ENCODE measurements at places on chromosomes 11 and 22.

DNA sequence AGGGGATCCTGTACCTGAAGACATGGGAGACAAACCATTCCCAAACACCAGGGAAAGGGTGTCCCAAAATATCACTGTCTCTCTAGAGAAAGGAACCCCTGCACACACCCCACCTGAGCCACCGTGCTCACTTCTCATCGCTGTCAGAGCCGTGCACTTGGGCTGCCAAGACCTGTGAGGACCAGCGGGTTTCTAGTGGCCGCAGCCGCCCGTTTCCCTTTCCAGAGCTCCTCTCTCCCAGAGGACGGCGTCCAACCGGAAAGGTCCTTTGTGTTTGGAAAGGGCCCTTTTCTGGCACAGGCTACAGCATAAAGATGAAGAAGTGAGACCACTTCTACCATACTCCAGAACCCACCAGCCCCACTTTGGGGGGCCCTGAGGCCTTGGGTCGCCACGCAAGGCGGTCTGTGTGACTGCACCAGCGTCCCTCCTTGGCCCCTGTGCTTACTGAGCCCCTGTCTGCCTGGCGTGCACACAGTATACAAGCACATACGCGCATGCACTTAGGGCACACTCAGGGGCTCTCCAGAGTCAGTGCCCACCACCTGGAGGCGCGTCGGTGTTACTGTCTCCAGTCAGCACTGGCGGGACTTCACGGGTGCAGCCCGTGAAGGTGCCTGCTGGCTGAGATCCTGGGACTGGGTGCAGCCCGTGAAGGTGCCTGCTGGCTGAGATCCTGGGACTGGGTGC is 381.8 kb downstream of the TBC1D22A start:
- DNase-seq, result no peak

- no peak for DNase-seq
Observed at GRCh38 chr11:88105951-88106350, 69.3 kb downstream of the RAB38 start.

DNA sequence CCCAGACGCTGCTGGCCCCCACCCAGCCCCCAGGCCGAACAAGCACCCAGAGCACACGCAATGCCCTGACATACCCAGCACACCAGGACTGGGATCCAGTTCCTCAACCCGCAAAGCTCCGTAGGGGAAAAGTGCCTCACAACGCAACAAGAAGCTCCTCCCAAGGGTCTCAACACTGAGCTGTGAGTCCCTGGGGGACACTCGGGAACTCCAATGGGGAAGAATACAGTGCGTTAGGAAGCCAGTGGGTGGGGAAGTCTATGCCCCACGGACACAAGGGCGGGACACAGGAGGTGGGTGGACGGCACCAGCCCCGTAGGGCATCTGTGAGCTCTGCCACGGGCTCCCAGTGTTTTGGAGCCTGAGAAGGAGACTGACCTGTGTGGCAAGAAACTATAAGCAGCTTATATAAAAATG is 1.6 kb downstream of the DEAF1 start:
- no peak for DNase-seq

DNA sequence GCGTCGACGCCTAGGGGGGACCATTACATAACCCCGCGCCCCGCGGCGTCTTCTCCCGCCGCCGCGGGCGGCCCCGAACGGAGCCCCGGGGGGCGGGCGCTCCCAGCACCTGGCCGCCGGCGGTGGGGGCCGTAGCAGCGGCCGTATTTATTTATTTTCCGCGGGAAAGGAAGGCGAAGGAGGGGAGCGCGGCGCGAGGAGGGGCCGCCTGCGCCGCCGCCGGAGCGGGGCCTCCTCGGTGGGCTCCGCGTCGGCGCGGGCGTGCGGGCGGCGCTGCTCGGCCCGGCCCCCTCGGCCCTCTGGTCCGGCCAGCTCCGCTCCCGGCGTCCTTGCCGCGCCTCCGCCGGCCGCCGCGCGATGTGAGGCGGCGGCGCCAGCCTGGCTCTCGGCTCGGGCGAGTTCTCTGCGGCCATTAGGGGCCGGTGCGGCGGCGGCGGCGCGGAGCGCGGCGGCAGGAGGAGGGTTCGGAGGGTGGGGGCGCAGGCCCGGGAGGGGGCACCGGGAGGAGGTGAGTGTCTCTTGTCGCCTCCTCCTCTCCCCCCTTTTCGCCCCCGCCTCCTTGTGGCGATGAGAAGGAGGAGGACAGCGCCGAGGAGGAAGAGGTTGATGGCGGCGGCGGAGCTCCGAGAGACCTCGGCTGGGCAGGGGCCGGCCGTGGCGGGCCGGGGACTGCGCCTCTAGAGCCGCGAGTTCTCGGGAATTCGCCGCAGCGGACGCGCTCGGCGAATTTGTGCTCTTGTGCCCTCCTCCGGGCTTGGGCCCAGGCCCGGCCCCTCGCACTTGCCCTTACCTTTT is at the start of gene EP300:
Gene EP300, plus strand, starts transcription at position 570 of the 795 bp plus-strand sequence. CDS start 413 bp downstream, outside the sequence.
- DNase-seq, result peak; percentile 70

GRCh38 chr11:120249279-120250262 is 9.6 kb downstream of the POU2F3 start:
- DNase-seq, result no peak

DNA sequence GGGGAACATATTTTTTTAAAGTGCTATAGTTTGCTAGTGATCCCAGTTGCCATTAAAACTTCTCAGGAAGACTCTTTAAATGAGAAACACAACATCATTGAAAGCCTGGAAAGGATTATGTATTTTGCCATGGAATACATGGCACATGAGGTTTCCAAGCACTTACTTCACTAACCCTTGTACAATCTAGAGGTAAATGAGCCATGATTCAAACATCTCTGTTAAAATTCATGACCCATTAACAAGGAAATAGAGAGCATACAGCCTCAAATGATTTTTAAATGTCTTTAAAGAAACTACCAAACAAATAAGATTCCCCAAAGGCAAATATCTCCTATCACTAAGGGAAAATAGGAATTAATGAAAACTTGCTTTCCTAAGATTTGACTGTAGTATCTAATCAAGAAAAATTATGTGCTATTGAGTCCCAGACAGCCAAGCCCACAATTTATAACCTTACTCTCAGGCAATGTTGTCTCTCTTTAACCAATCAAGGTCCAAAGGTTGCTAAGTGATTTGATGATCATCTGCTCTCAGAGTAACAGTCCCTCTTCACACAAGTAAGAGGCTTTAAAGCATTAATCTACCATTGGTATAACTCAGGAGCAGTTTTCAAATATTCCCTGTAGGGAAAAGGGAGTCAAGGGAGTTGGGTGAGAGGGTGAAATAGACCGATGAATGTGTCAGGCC is 92.0 kb upstream of the DDI1 start:
- DNase-seq, result no peak

GRCh38 chr11:118530180-118530682 is 761 bp upstream of the TMEM25 start:
- DNase-seq, result no peak

- DNase-seq, result no peak
Observed at GRCh38 chr11:83299681-83300080, 13.5 kb upstream of the CCDC90B start.

DNA sequence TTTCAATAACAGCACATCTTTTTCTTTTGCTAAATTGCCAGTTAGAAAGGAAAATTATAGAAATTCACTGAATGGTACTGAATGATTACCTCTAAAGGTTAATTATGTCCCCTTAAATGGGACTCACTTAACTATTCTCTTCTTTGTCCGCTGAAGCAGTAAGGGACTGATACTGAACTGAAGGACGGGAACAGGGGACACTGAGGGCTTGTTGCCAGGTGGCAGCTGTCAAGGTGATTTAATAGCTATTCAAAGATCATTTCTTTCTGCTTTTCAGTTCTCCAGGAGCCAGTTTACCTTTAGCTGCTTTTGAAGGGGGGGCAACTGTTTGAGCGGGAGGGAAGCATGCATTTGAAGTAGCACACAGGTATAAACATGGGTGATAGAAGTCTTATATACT is 325.4 kb upstream of the CCDC90B start:
- no peak for DNase-seq

- DNase-seq, result no peak
Observed at GRCh38 chr11:10885703-10886363, 28.0 kb upstream of the ZBED5 start.

DNA sequence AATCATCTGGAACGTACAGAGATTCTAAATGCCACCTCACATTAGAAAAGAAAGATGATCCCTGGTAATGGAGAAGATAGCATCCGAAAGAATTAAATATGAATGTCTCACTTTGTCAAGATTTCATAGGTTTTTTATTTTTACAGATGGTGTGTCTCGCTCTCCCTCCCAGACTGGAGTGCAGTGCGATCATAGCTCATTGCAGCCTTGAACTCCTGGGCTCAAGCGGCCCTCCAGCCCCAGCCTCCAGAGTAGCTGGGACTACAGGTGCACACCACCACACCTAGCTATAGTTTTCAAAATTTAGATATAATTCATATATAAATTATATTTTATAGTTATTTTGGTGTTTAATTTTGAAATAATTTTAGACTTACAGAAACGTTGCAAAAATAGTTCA is 16.7 kb upstream of the SMTN start:
- no peak for DNase-seq

DNA sequence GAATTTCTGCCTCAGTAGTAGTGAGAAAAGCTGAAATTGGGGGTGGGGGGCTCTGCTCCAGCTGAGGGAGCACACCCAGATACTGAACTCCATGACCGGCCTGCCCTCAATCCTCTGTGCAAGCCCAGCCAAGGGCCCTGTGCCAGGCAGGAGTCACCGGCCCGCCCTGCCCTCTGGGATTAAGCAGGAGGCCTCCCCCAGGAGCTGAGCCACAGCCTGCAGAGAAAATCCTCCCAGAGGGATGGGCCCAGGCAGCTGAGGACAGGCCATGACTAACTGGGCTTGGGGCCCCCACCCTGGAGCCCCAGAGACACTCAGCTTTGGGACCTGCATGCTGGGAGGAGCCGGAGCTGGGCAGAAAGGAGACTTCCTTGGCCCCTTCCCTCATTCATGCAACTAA is 48.8 kb downstream of the MN1 start:
- DNase-seq, result no peak

DNA sequence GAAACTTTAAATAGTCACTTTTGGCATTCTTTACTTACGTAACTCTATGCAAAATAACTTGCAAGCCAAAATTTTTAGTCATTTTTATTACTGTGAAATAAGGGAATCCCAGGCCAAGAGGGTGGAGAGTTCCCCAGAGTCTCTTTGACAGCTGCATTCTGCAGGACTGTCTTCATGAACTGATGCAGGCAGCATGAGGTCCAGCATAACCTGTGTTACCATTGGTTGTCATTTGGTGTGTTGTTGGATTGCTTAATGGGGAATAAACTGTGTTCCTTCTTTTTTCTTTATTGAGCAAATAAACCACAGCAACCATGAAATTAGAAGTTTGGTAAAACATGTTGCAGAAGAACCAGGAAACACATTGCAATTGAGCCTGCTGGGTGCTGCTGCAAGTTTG is 24.6 kb downstream of the MMP27 start:
- DNase-seq, result no peak

DNA sequence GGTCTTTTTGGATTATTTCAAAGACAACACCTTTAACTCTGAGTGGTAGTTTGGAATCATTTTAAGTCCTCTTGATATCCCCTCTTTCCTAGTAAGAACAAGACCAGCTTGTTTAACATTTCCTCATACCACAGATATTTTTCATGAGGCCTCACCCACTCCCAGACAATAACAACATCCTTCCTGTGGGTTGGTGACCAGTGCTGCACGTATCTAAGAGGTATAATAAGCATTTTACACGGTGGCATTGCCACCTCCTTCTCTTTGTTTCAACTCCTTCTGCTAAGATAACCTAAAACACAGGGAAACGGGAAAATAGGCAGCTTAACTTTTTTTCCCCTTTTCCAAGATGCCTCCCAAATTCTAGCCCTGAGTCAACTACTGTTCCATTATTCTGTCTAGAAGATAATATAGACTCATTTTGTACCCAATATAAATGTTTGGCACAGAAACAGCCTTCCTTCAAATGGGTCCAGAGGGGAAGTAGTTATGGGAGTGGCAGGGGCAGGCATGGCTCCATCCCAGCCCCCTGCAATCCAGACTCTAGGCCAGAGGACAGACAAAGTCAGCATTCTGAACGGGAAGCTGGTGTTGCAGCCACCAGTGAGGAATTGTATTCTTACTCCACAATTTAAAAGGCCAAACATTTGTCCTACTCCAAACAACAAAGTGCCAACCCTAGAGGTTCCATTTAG is 28.5 kb downstream of the MAML2 start:
- DNase-seq, result no peak

DNA sequence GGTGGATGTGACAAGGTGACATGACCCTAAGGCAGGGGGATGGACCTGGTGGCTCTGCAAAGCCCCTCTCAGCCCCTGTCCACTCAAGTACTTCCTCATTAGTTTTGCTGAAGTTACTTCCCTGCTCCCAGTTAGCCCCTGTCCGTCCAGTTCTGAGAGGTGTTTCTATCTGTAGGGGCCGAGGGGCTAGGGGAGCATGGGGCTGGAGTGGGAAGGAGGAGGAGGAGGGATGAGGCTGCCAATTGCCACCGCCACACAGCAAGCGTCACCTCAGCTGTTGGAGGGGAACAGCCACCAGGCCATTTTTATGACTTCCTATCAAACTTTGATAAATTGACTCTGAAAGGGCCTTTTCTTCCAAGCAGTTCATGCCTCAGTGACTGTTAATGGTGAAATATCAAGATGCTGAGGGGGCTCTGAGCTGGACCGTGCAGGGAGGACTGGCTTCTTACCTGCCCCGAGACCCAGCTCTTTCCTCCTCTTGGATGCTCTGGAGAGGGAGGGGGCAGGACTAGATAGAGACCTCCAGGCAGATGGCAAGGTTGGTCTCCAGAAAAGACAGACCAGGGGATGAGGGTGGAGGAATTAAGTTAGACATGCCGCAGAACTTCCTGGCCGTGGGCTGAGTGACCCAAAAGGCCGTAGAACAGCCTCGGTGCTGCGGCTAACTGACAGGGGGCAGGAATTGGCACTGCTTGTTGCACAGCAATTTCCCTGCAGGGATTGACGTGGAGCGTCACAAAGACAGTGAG is 137.0 kb downstream of the ST3GAL4 start:
- no peak for DNase-seq

- peak; percentile 73 for DNase-seq
Observed at GRCh38 chr11:1382831-1383607, 6.7 kb upstream of the BRSK2 start.

- DNase-seq, result no peak
Observed at GRCh38 chr11:954392-955153, 28.9 kb downstream of the AP2A2 start.

DNA sequence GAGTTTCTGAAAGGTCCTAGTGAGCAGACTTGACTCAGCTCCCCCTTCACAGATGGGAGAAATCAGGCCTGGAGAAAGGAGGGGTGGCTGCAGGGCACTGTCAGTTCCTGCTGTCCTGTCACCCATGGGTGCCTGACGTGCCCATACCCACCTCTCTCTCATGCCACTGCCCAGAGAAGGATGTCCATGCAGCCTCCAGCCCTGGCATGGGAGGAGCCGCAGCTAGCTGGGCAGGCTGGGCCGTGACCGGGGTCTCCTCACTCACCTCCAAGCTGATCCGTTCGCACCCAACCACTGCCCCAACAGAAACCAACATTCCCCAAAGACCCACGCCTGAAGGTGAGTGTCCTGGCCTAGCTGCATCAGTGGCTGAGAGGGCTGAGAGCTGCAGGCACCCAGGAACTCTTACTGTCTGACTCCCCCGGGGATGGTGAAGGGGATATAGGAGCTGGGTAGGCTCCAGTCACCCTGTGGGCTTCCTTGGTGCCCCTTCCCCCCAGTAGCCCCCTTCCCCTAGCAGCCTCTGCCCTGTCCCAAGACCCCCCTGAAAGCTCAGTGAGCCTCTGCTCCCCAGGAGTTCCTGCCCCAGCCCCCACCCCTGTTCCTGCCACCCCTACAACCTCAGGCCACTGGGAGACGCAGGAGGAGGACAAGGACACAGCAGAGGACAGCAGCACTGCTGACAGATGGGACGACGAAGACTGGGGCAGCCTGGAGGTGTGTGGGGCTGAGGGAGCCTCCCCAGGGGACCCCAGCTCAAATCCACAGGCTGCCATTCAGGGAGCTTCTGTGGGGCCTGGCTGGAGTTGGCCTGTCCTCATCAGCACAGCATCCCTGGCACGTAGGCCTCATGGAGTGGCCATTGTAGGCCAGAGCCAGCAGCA is 11.8 kb downstream of the SCYL1 start:
- no peak for DNase-seq

Data from stimulated activated CD8-positive, alpha-beta memory T cell treated with anti-CD3 and anti-CD28 coated beads, Interleukin-15, amount 100 ng/mL, for 48 hours (primary cell).